D721Med (cell line): ENCODE measurements at places on chromosomes 3 and 15.

DNA sequence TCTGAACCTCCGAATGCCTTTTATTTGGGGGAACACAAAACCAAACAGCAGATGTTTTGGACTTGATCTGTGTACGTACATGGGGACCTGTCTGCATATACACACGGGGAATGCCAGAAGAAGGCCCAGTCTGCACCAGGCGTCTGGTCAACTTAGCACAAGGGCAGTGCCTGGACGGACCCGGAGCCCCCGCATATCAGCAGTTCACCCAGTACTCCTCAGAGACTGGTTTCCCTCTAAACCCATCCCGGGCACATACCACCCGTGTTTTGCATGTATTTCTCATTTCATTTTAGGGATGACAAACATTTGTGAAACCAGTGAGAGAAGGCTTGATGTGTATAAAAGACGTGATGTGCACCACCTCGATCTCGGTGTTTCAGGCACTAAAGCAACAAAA lies 49.7 kb downstream of the KLHL25 start:
- DNase-seq = no peak

- DNase-seq = no peak
Observed at GRCh38 chr3:46946856-46947545, 29.5 kb downstream of the CCDC12 start.

GRCh38 chr3:119470866-119471265 lies 2.1 kb downstream of the POGLUT1 start:
- DNase-seq = no peak

DNA sequence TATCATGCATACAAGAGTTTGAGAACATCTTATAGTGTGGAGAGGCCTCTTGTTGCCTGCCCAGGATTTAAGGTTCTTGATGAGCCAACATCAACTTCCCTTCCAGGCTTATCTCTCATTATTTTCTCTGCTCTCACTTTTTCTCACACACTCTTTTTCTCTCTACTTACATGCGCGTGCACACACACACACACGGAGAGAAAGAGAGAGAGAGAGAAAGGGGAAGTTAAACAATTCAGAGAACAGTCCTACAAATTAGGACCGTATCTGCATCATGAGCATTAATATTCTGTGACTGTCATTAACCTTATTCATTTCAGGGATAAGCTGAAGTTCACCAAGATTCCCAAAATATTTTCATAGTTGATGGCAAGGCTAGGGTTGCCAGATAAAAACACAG lies 269.0 kb downstream of the ZNF621 start:
- DNase-seq = no peak

DNA sequence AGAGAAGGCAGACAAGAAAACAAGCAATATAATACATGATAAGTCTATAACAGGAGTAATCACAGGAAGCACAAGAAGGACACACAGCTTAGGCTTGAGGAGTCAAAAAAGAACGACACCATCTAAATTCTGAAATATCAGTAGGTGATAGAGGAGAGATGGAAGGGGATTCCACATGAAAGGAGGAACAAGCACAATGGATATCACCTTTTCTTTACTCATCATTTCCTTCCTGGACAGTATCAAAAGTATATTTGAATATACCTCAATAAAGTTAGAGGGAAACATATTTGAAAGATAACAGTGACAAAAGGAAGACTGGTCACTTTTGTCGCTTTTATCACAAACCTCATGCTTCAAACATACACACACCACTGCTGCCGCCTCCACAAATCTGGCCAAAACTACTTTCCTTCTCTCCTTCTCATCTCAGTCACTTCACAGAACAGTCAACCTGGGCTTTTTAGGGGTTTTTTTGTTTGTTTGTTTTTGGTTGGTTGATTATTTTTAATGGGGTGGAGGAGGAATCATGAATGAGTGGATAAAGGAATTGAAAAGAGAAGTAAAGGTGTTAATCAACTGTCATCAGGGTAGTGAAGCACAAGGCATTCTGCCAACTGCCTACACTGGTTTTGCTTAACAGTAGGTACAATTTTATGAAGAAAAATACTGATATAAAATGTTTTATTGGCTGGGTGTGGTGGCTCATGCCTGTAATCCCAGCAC lies 18.5 kb downstream of the DENND4A start:
- DNase-seq = no peak

DNA sequence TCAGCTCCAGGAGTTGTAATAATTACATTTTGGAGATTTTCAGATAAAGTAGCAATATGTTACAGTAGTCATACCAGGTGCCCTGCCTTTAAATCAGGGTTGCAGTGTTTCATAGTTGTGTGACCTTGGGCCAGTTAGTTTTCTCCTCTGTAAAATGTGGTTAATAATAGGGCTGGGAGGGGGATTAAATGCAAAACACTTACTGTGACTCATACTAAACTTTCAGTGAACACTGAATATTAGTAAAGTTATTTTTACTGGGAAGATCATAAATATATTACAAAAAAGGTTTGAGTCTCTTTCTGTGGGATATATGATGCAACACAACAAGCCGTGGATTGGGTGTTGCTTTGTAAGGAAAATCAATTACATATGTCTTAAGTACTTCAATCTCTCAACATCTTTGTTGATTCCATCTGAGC lies 1.1 kb upstream of the EBLN2 start:
- no peak for DNase-seq

DNA sequence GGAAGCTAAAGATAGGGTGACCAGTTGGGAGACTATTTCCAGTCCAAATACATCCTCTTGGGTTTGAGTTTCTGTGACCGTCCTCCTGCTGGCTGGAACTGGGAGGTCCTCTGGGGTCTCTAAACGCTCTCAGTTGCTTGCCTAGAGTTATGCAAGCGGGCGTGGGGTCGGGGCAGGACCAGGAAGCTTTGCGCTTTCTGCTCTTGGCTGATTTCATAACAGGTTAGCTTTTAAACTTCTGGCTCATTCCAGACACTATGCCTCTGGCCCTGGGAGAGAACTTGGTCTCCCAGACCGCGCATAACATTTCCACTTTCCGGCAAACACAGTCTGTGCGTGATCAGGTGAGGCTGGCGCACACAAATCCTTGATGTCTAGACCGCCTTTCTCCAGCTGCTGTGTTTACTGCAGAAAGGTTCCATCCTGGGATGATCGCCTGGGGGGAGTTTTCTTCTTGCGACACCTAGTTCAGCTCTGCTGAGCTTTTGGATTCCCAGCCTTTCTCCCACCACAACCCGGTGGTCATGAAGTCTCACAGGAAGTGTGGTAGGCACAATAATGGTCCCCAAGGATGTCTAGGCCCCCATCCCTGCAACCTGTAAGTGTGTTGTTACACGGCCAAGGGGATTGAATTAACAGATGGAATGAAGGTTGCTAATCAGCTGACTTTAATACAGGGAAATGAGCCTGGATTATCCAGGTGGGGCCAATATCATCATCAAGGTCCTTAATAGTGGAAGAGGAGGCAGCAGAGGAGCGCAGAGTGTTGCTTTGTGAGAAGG lies 23.6 kb upstream of the CGNL1 start:
- no peak for DNase-seq

DNA sequence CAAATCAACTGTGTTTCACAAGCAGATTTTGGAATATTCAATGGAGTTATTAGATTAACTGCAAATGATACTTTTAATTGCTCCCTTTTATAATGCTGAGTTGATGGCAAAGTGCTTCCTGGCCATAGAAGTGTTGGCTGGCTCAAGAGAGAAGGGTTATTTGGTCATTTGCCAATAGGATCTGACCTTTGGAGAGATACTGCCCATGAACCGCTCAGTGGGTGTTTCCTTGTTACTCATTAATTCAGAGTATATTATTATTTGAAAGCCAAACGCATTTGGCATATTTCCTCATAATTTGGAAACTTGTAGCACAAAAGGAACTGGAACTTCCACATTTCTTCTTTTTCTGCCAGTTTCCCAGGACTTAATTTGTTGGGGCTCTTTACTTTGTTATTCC lies 234.7 kb downstream of the CDIN1 start:
- DNase-seq = no peak

DNA sequence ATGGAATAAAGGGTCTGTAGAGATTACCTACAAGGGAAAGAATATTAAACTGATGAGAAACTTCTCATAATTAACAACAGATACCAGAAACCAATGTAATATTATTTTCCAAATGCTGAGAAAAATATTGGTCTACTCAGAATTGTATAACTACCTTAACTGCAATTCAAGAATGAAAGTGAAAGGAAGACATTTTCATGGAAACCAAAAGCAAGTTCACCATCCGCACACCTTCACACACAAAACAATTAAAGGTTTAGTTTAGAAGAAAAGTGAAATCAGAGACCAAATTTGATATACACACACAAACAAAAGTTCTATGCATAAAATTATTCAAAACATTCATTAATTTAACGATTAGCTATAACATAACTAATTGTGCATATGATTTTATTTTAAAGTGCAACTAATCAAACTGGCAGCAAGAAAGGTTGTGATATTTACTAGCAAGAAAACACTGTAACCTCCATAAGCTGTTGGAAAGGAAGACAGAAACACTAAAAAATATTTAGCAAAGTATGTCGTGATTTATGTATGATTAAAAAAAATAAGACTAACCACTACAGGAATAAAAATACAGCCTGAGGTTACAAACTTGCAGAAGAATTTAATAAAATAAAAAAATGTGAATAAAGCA lies 395.5 kb downstream of the FGF12 start:
- no peak for DNase-seq

DNA sequence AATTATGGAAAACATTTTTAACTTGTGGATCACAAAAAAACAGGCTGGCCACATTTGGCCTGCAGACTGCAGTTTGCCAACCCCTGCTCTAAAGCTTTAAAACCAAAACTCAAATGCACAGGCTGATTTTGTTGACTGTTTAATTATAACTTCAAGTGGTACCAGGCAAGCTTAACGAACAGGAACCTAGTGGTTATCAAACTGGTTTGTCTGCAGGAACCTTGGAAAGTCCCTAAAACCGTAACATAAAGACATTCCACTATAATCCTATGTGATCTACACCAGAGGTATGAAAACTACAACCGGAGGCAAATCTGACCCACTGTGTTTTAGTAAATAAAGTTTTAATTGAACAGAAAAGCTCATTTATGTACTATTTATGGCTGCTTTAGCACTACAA lies 52.4 kb downstream of the TBL1XR1 start:
- DNase-seq = no peak

DNA sequence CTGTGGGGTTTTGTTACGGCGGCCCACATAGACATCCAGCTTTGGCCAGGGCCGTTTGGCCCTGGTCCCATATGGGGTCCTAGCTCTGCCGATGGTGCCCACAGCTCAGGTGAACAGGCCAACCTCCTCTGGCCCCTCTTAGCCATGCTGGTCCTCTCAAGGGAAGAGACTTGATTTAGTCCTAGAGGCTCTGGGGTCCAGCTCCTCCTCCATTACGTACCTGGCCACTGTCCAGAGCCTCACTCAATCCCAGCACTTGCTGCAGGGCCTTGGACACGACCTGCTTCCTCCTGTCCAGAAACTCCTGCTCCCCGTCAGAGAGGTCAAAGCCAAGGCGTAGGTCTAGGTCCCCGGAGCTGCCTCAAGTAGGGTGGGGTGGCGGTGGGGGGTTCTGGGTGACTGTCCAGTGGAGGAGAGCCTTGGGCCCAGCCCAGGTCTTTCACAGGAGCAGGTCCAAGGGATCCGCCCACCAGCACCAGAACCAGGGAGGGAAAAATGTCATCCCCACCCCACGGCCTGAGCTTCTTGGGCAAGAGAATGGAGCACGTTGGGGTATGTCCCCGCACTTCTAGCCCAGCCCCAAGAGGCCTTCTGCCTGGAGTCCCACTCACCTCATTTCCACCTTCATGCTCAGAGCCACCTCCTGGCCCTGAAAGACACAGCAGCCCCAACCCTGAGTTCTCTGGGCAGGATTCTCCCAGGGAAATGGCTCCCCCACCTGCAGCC lies 6.8 kb downstream of the PLA2G4F start:
- no peak for DNase-seq

- DNase-seq = no peak
Observed at GRCh38 chr3:50189274-50189673, 2.1 kb upstream of the GNAT1 start.

DNA sequence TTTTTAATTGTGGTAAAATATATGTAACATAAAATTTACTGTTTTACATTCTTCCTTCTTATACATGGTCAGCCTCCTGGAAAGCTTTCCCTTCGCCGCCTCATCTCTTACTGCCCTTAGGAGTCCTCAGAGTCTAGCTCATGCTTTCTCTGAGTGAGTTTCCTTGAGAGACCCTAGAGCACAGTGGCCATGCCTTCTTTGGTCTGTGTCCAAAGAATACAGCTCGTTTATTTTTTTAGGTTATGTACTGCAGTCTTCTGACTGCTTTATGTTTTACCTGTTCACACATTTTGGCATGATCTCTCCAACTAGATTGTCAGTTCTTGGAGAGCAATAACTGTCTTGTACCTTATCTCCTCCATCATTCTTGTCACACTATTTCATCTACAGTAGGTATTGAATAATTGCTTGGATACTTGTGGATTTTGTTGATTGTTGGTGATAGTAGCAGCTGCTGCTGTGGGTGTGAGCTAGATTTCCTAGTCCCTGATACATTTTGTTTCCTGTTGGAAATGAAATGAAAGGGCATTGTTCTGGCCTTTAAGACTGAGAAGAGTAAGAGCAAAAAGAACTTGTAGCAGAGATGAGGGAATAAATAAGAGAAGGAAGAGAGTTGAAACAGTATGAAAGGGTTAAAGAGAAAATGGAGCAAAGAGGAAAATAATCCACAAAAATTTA lies 10.9 kb downstream of the ARIH2 start:
- DNase-seq = no peak

GRCh38 chr15:92711457-92711831 lies 55.9 kb upstream of the FAM174B start:
- DNase-seq = no peak

- no peak for DNase-seq
Observed at GRCh38 chr3:54858093-54858785, 69.6 kb downstream of the LRTM1 start.

DNA sequence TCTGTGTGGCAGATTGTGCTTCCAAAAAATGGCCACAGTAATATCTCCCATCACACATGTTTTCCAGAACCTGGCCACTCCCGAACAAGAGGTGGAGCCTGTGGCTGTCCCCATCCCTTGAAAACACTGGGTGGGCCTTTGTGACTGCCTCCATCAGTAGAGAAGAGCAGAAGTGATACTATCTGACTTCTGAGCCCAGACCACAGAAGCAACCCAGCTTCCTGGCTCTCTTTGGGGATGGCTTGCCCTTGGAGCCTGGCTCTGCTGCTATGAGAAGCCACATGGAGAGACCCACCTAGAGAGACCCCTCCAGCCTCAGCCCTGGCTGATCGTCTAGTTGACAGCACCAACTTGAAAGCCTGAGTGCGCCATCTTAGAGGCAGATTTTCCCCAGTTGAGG lies 39.8 kb upstream of the CMTM8 start:
- DNase-seq = no peak

DNA sequence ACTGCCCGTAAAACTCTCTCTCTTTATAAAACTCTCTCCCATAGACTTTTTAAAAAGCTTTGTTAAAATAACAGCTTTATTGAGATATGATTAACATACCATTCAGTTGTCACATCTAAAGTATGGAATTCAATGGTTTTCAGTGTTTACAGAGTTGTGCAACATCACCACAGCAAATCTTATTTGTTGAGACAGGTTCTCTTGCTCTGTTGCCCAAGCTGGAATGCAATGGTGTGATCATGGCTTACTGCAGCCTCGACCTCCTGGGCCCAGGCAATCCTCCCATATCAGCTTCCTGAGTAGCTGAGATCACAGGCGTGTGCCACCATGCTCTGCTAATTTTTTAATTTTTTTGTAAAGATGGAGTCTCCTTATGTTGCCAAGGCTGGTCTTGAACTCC lies 35.9 kb upstream of the TRAK1 start:
- no peak for DNase-seq

- peak; percentile 68 for DNase-seq
Observed at GRCh38 chr3:183116025-183116614, 16.8 kb upstream of the MCCC1 start.
